Muscle of back (tissue), 13 donors: ENCODE measurements at places on chromosomes 2 and 18. TPM values are rescaled to one million over a fixed set of nuclear protein-coding genes. Genes with fewer than 3 reads are reported as not detected.

DNA sequence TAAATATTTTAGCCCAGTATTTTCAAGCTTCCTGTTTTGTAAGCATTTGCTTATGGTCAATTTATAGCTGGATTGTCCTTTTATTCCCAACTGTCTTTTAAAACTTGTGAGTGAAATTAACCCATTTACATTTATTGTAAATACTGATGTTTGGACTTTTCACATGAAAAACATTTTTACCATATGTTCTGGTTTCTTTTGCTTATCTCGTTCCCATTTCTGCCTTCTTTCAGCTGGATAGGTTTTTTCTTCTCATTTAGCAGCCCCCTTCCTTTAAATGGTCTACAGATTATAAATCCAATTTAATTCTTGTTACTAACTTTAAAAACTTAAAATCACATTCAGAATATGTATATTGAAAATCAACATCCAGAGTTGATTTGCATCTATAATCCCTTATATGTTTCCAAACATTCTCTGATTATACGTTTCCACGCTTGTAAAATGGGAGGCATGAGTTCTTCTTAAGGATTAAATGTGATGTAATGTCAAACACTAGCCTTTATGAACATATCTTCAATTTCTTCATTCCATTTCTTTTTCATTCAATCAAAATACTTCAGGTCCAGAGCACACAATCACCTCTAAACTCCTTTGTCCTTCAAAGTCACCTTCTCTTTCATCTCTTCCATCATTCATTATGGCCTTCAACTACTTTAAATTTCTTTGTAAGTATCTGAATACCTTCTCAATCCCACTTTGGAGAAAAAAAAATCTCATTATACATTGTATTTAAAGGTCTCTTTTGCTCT, 1.1 kb upstream of the KDM3A start:
- DNase-seq = no peak

GRCh38 chr18:22349317-22349898, 68.3 kb downstream of the CTAGE1 start:
- no peak for DNase-seq

DNA sequence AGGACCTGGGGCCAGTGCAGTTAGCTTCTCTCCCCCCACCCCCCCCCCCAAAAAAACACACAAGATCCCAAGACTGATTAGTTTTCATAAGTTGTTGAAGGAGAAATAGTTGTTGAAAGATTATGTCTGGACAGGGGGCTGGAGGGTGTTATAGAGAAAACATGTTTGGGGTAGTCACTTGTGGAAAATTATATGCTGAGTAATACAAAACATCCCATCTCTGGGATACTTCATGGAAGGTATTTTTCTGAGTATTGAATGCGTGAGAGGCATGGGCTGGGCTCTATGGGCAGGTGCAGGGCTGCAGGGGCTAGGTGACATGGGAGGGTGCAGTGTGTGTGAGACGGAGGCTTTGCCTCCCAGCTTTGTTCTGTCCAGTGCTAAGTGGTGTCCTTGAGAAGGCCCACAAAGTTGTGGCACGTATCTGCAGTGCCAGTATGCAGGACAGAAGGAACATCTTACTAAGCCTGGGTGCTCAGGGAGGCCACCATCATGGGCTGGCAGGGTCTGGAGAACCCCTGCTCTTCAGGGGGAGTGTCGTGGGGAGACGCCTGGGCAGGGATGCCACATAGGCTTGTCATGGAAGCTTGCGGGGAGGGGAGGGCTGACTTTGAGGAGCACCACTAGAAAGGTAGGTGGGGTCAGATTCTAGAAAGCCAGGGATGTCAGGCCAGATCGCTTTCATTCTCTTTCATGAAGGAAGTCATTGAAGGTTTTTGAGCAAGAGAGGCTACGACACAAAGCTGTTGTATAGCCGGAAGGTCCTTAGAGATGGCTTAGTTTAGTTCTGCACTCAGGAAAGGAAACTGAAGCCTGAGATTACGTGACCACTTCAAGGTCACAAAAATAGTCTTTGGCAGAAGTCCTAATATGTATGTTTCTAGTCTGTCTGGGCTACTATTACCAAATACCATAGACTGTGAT, 232.0 kb downstream of the LDLRAD4 start:
- no peak for DNase-seq

GRCh38 chr2:167733747-167734146, 513.6 kb downstream of the STK39 start:
- DNase-seq = no peak

GRCh38 chr2:179024445-179024844, 25.5 kb downstream of the CCDC141 start:
- DNase-seq = no peak

GRCh38 chr18:32287249-32287648, 97.4 kb downstream of the MEP1B start:
- DNase-seq = no peak

CRIM1 gene
- polyA plus RNA-seq = 19.7 TPM

G6PC2 gene
- polyA plus RNA-seq = not detected

IL36RN gene
- not detected for polyA plus RNA-seq

PTPRN gene
- polyA plus RNA-seq = not detected

ANKRD29 gene
- 3.0 TPM for polyA plus RNA-seq

KYNU gene
- 1.1 TPM for polyA plus RNA-seq

CSRNP3 gene
- polyA plus RNA-seq = 7.9 TPM

TRIM54 gene
- polyA plus RNA-seq = 69.8 TPM
